GM03348 (cell line): ENCODE measurements at places on chromosomes 12 and 14.

GRCh38 chr12:70733385-70733784, 96.2 kb upstream of the PTPRB start:
- peak; percentile 84 for DNase-seq

DNA sequence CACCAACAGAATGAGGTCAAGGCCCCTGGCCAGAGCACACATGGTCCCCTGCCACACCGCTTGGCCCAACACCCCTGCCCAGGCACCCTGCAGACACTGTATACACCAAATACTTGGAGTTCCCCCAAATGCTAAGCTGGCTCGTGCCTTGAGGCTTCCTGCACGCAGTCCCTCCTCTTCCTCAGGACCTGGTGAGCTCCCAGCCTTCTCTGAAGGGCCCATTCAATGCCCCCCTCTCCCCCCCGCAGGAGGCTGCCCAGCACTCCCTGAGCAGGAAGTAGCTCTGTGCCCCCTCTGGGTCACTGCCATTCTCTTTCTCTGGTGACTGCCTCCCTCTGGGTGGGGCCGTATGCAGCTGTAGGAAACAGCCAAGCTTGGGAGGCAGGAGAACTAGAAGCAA, 75.3 kb downstream of the ITPK1 start:
- no peak for DNase-seq

GRCh38 chr14:76762411-76763095, 1.3 kb downstream of the VASH1 start:
- no peak for DNase-seq

DNA sequence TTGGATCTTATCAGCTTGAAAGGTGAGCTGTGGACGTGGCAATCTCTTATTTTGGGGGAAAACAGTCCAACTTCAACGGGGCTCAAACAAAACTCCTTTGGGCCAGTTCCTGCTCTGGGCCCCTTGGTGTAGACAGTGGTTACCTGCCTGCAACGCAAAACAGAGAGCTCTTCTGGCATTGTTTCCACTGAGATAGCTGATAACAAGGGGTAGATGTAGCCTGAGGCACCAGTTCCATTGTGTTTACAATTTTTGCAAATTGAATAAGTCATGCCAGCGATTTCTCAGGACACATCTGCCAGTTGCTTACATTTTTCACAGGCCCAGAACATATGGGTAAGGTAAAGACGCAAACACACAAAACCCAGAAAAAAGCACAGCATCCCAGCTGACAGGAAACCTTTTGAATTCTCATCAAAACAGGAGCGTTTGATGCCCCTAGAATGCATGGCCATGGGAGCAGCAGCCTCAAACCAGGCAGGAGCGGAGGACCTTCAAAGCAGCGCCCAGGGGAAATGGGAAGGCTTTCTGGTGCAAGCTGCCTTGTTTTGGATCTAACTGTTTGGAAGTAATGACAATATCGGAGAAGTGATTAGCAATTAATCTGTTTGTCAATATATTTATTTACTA, 259.7 kb downstream of the AACS start:
- DNase-seq: no peak

- peak; percentile 95 for DNase-seq
Measured at GRCh38 chr12:96035283-96036236, at the start of gene LTA4H. Gene LTA4H, minus strand, starts transcription at chr12:96035587. Its CDS starts 68 bp downstream, at chr12:96035519.

DNA sequence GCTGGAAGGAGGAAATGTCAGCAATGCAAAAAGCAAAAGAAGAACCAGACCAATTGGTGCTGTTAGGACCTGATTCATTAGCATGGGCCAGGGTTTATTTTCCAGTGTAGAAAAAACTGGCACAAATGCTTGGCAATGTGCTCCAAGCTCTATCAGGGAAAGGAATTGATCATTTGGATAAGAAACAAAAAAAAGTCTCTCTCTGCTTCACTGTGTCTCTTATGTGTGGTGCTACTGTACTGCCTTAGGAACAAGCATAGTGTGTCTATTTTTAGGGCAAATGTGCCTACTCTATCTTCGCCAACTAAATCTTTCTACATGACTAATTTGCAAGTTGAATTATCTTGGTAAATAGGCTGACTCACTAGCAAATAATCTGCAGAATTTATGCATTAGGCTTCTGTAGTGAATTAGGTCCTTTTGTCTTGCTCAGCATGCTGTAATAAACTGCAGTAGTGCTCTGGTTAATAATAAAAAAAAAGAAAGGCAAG, 236.7 kb downstream of the MDGA2 start:
- no peak for DNase-seq

GRCh38 chr12:53096089-53096741, 1.3 kb upstream of the IGFBP6 start:
- DNase-seq: peak; percentile 91

GRCh38 chr14:32531942-32532515, 202.9 kb downstream of the AKAP6 start:
- no peak for DNase-seq

- no peak for DNase-seq
Measured at GRCh38 chr14:71232506-71232905, 325.2 kb downstream of the PCNX1 start.

DNA sequence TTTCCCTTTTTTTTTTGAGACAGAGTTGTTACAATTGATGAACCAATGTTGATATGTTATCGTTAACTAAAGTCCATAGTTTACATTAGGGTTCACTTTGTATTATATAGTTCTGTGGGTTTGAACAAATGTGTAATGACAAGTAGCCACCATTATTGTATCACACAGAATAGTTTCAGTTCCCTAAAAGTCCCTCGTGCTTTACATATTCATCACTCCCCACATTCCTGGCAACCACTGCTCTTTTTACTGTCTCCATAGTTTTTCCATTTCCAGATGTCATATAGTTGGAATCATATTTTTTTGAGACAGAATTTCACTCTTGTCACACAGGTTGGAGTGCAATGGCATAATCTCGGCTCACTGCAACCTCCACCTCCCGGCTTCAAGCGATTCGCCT, 12.5 kb downstream of the HSD17B6 start:
- no peak for DNase-seq

DNA sequence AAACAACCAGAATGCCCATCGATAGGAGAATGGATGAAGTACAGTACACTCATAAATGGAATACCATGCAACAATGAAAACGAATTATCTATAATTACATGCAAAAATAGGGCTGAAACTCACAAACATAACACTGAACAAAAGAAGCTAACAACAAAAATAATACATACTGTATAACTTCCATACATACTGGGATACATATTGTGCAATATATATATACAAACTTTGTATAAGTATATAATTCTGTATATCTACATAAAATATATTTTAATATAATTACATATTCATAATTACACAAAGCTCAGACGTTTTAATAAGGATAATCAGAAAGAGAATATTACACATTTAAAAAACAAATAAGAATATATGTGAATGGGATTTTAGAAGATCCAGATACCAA, 90.2 kb downstream of the CDK17 start:
- DNase-seq: no peak

GRCh38 chr14:34461334-34462131, 507 bp downstream of the SPTSSA start:
- peak; percentile 37 for DNase-seq

- no peak for DNase-seq
Measured at GRCh38 chr12:67633708-67634107, 14.8 kb upstream of the DYRK2 start.

DNA sequence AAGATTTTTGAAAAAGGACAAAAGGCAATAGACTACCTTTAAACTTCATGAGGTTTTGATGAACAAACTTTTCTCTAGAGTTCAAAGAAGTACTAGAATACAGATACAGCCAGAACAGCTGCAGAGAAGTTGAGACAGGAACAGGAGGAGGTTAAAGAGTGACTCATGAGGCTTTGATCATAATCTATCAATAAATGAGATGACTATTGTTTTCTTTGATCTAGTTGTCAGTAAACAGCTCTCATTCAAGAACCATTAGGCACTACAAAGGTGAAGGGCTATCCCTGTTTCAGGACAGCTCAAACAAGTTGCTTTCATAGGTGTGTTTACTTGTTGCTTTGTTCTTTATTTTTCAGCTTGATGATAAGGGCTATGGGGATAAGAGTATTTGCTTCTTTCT, 2.4 kb downstream of the WASHC3 start:
- DNase-seq: no peak

- DNase-seq: no peak
Measured at GRCh38 chr12:11568155-11568761, 81.2 kb upstream of the ETV6 start.

GRCh38 chr12:126069549-126070165, 1004.4 kb downstream of the AACS start:
- no peak for DNase-seq
